ENCODE measurements at places on chromosomes 12 and 14.

GRCh38 chr14:87175175-87175574 lies 817.8 kb downstream of the GALC start:
- H3K36me3 ChIP-seq = no peaks in the 10 kb centered on the region
- no peak overlapping the region for H3K27ac ChIP-seq
- H3K4me3 ChIP-seq = no peak overlapping the region
- no peaks in the 10 kb centered on the region for H3K27me3 ChIP-seq
- no peaks in the 10 kb centered on the region for H3K4me1 ChIP-seq

GRCh38 chr12:131620946-131621681 lies 89.8 kb upstream of the SFSWAP start:
- no peaks in the 10 kb centered on the region for H3K36me3 ChIP-seq
- no peak overlapping the region for H3K27ac ChIP-seq
- H3K4me3 ChIP-seq = no peak overlapping the region
- peaks cover 7% of the 10 kb centered on the region for H3K4me1 ChIP-seq
- no peaks in the 10 kb centered on the region for H3K27me3 ChIP-seq
- no peak for DNase-seq

DNA sequence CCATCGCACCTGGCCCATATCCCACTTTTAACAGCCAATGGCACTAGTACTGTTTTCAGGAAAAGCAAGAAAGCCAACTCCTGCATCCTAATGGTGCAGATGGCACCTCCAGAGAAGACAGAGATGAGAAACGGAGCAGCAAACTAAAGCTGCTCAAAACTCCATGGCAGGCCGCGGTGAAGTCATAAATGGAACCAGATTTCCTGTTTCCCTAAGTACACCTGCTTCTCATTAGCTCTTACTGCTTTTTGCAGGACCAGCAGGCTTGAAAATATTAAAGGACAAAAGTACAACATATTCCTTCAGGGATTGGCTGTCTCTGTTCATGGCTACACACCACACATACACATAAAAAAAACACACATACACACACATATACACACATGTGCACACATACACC lies 36.7 kb upstream of the LGALS3 start:
- no peak overlapping the region for H3K4me3 ChIP-seq
- DNase-seq = no peak
- H3K27me3 ChIP-seq = no peaks in the 10 kb centered on the region
- H3K36me3 ChIP-seq = no peaks in the 10 kb centered on the region
- no peaks in the 10 kb centered on the region for H3K4me1 ChIP-seq
- H3K27ac ChIP-seq = no peak overlapping the region

DNA sequence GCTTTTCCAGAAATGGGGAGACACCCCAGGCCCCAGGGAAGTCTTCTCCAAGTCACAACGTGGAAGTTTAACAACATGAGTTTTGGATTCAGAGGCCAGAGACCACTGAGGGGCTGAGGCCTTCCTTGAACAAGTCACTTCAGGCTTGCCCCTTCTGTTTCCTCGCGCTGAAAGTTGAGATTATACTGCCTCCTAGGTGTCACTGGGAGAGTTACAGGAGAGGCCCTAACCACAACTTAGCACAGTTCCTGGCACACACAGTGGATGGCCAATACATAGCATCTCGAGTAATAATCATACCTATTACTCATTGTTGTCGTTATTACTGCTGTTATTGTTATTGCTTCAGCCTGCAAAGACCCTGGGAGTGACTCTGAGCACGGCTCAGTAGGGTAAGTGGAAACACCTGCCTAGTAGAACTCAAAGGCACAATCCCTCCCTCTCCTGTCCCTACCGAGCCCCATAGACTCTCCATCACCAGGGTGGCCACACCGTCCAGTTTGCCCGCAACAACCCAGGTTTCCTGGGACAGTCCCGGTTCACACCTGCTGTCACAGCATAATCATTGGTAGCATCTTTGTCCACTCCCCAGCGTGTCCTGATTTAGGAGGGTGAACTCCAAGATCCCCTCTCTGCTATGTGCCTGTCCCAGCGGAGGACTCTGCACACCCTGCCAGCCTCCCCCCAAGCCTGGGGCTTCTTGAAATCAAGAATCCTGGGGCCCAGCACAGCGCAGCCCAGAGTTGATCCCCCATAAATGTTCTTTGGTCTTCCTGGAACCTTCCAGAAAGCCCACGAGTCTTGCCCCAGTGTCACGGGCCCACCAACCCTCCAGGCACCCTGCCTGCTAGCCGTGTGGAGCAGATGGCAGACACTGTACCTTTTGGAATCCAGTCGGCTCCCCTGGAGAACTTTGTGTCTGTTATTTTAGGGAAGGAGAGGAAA lies 85.0 kb downstream of the SYNE3 start:
- H3K4me1 ChIP-seq = no peaks in the 10 kb centered on the region
- H3K27me3 ChIP-seq = no peaks in the 10 kb centered on the region
- no peak for DNase-seq
- H3K36me3 ChIP-seq = peaks cover 45% of the 10 kb centered on the region

- H3K27ac ChIP-seq = no peak overlapping the region
- DNase-seq = no peak
- H3K4me3 ChIP-seq = no peak overlapping the region
- H3K4me1 ChIP-seq = no peaks in the 10 kb centered on the region
- no peaks in the 10 kb centered on the region for H3K27me3 ChIP-seq
- H3K36me3 ChIP-seq = no peaks in the 10 kb centered on the region
Measured at GRCh38 chr12:89418228-89418910, 66.1 kb upstream of the DUSP6 start.

DNA sequence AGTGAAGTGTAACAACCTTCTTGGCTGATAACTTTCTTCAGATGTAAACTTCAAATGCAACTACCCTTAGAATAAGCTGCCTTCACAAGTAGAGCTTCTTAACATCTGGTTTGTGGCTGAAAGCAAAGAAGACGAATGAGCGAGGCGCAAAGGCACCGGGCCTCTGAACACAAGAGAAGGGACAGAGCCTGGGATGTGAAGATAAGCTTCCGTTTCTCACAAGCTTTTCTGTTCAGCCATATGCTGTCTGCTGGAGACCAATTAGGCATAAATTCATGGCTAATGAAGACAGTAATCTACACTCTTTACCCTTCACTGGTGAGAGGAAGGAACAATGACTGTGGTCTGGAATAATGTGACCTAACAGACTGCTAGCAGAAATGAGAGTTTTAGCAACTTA lies 195.2 kb downstream of the ATXN7L3B start:
- no peak for DNase-seq
- no peaks in the 10 kb centered on the region for H3K36me3 ChIP-seq
- H3K4me1 ChIP-seq = no peaks in the 10 kb centered on the region

- peaks cover 11% of the 10 kb centered on the region for H3K36me3 ChIP-seq
- no peaks in the 10 kb centered on the region for H3K4me1 ChIP-seq
- no peak overlapping the region for H3K4me3 ChIP-seq
- DNase-seq = no peak
Measured at GRCh38 chr12:109581856-109582255, 8.3 kb downstream of the MVK start.

GRCh38 chr12:75048767-75049166 lies 160.9 kb downstream of the KCNC2 start:
- H3K4me3 ChIP-seq = no peak overlapping the region
- H3K27ac ChIP-seq = no peak overlapping the region
- H3K36me3 ChIP-seq = no peaks in the 10 kb centered on the region
- no peaks in the 10 kb centered on the region for H3K4me1 ChIP-seq
- no peaks in the 10 kb centered on the region for H3K27me3 ChIP-seq

Measured in CD8-positive, alpha-beta memory T cell (primary cell).